ENCODE measurements at places on chromosomes 16 and 17. TPM values are rescaled to one million over a fixed set of nuclear protein-coding genes. Genes with fewer than 3 reads are reported as not detected.

DNA sequence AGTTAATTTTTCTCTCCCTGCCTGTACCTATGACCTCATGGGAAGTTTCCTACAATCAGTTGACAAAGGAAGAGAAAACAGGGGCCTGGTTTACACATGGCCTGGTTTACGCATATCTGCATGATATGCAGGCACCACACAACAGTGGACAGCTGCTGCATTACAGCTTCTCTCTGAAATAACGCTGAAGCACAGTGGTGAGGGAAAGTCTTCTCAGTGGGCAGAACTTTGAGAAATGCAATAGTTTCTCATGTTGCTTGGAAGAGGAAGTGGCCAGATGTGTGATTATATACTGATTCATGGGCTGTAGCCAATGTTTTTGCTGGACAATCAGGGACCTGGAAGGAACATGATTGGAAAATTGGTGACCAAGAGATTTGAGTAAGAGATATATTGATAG lies 324.1 kb upstream of the GOT2 start:
- H3K4me3 ChIP-seq = no peak overlapping the region
- H3K36me3 ChIP-seq = no peaks in the 10 kb centered on the region
- peaks cover 3% of the 10 kb centered on the region for H3K27me3 ChIP-seq

DNA sequence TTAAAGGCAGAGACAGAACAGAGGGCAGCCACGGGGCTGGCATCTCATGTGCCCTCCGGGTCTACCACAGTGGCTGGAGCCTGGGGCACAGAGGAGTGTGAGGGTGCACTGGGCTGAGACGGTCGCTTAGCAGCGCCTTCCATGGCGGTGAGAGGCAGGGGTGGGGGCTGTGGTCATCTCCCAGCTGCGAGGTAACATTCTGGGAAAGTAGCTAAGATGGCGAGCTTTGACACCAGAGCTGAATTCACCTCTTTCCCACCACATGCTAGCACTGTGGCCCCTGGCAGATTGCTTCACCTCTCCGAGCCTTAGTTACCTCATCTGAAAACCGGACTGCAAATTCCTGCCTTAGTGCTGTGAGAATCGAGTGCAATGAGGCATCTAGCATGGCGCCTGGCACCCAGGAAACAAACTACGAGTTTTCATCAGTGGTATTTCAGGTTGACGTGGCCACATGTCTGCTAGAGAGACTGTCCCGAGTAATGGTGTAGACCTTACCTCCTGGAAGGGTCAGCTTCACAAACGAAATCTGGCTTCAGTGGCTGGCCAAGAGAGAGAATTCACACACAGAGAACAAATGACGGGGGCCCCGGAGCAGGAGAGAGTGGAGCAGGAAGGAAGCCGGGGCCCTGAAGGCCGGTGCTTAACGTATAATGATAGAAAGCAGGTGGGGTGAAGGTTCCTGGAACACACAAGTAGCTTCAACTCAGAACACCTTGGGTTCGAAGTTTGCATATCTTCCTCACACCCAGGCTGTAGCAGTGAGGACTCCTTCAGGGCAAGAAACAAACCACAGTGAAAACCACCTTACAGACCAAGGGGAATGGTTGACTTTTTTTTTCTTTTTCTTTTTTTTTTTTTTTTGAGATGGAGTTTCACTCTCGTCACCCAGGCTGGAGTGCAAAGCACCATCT lies 63.9 kb upstream of the RPH3AL start:
- H3K27ac ChIP-seq = no peak overlapping the region
- peaks cover 10% of the 10 kb centered on the region for H3K4me1 ChIP-seq
- no peak overlapping the region for H3K4me3 ChIP-seq
- peaks cover 10% of the 10 kb centered on the region for H3K36me3 ChIP-seq
- H3K27me3 ChIP-seq = no peaks in the 10 kb centered on the region

DNA sequence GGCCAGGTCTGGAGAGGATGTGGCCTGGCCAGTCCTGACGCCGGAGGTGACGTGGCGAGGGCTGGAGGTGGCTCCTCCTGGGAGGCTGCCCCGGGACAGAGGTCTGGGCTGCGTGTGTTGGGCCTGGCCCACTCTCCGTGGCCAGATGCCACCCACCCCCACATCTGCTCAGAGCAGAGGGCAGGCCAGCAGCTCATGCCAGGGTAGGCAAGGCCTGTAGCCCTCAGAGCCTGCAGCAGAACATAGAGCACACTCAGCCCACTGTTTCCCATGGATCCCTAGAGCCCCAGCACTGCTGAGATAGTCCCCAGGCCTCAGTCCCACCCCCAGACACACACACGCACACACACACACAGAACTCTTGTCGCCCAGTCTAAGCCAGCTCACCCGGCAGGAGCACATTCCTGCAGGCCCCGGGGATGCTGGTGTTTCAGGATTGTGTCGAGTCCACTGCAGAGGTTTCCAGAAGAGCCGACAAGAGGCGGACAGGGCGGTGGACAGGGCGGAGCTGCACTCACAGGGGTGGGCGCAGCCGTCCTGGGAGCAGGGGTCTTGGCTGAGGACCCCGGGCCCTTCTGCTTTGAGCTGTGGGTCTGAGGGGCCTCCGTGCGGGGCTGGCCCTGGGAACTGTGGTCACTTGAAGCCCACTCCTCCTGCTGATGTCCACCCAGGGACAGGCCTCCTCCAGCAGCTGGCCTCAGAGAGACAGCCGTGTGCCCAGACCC lies 33.4 kb downstream of the SOX8 start:
- no peaks in the 10 kb centered on the region for H3K36me3 ChIP-seq
- peaks cover 26% of the 10 kb centered on the region for H3K4me1 ChIP-seq
- H3K27me3 ChIP-seq = no peaks in the 10 kb centered on the region
- no peak overlapping the region for H3K27ac ChIP-seq

Gene GPRC5C
- not detected for total RNA-seq

DNA sequence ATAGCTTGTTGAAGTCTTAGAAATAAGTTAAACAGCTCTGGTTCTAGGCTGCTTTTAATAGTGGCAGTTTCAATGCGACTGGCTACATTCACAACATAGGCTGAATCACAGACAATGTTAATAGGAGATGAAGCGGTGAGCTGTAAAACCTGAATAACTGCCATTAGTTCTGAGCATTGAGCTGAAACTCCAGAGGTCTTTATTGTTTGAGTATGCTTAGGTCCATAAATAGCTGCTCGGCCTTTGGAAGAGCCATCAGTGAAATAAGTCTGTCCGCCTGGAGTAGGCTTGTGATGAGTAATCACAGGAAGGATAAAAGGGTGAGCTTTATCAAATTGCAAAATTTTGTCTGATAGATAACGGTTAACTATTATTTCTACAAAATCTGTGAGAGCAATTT lies 9.4 kb upstream of the ZNF689 start:
- no peaks in the 10 kb centered on the region for H3K27me3 ChIP-seq
- H3K27ac ChIP-seq = no peak overlapping the region
- H3K4me3 ChIP-seq = no peak overlapping the region
- no peak for DNase-seq
- no peaks in the 10 kb centered on the region for H3K4me1 ChIP-seq

Gene CLEC18B
- 37.7 TPM for total RNA-seq

DNA sequence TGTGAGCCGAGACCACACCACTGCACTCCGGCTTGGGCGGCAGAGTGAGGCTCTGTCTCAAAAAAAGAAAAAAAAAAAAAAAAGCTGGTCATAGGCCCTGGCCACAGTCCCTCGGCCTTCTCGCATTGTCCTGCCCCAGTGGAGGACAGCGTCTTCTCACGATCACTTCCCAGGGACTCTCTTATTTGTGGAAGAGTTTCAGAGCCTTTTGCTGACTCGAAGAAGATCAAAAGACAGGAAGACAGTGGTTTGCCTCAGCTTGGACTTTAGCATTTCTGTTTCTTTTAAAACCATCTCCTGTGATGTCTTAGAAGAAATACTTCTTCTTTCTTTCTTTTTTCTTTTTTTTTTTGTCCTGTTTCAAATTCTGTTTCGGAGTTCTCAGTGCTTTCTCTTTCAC lies 210.0 kb downstream of the FTO start:
- peaks cover 33% of the 10 kb centered on the region for H3K4me1 ChIP-seq
- H3K27me3 ChIP-seq = no peaks in the 10 kb centered on the region
- no peak overlapping the region for H3K4me3 ChIP-seq
- no peaks in the 10 kb centered on the region for H3K36me3 ChIP-seq
- DNase-seq = no peak

Gene TBX2
- total RNA-seq = not detected

DNA sequence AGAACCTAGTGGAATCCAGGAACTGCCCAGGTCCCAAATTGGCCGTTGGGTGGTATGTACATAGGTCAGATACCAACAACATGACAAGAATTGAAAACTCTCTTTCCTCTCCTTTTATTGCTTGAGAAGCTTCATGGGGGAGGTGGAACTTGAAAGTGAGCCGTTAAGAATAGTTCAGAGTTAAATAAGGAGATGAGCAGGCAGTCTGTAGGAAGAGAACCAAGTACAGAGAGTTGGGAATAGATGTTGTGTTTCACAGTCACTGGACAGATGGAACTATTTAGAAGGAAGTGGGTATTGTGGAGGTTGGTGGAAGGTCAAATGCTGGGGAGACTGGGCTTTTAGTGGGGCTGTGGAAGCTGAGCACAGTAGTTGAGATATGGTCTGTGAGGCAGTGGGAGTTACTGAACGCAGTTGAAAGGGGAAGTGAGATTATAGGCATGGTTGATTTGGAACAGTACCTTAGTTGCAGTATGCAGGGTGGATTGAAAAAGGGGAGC lies 26.4 kb downstream of the ARHGAP44 start:
- no peak overlapping the region for H3K27ac ChIP-seq
- H3K4me3 ChIP-seq = no peak overlapping the region
- DNase-seq = no peak
- H3K36me3 ChIP-seq = no peaks in the 10 kb centered on the region
- no peaks in the 10 kb centered on the region for H3K27me3 ChIP-seq

DNA sequence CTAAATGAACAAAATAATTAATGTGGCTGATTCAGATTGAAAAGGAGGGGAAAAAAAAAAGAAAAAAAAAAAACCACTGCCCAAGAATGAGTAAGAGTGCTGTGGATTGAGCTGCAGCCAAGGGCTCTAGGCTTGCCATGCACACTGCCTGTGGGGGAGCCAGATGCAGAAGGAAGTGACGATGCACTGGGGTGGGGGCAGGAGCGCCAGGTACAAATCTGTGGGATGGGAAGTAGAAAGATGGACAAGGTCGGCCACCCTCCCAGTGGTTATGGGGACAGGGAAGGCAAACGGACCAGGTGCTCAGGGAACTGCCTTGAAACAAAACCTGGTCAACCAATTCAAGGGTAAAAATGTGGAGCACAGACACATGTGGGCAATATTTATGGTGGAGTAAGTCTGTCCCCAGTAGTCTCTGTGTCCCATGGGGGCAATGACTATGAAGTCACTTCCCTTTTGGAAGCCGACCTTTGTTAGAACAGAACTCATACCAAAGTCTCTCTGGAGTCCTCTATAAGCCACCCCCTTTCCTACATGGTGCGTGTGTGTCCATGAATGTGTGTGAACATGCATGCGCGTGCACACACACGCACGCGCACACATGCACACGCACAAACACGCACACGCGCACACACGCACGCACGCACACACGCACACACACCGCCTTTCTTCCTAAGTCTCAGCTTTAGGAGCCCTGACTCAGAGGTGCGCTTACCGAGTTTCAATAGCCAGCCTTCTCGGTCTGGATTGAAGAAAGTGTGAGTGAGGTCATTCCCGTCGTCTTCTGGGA lies 84.3 kb downstream of the CYTH1 start:
- H3K27me3 ChIP-seq = no peaks in the 10 kb centered on the region
- no peak overlapping the region for H3K4me3 ChIP-seq
- DNase-seq = peak; percentile 61
- peaks cover 16% of the 10 kb centered on the region for H3K36me3 ChIP-seq

GRCh38 chr17:40522961-40523310 lies 21.5 kb upstream of the TNS4 start:
- H3K4me3 ChIP-seq = no peak overlapping the region
- H3K27me3 ChIP-seq = no peaks in the 10 kb centered on the region
- H3K27ac ChIP-seq = no peak overlapping the region
- no peaks in the 10 kb centered on the region for H3K4me1 ChIP-seq

- H3K36me3 ChIP-seq = no peaks in the 10 kb centered on the region
- no peaks in the 10 kb centered on the region for H3K27me3 ChIP-seq
- DNase-seq = peak; percentile 35
- peaks cover 19% of the 10 kb centered on the region for H3K4me1 ChIP-seq
- H3K4me3 ChIP-seq = no peak overlapping the region
Observed at GRCh38 chr16:11410376-11411058, 65.3 kb downstream of the RMI2 start.

Gene KRTAP9-4
- total RNA-seq = not detected

DNA sequence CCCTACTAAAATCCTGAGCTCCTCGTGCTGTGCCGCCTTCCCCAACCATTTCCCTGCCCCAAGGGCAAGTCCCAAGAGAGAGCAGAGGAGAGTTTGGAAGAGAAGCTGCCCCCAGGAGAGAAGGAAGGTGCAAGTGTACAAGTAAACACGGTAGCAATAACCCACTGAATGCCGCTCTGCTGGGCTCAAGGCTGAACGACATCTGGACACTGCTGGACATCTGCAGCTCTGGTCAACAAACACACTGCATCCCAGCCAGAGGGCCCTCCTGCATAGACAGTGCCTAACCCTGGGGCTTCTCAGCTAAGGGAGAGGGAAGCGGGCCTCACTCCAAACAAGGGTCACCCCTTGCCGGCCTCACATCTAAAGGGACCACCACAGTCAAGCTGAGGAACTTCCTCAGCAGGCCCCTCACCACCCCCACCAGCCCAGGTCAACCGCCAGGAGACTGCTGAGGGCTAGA lies 12.7 kb downstream of the JUP start:
- no peaks in the 10 kb centered on the region for H3K36me3 ChIP-seq
- H3K4me1 ChIP-seq = no peaks in the 10 kb centered on the region
- H3K4me3 ChIP-seq = no peak overlapping the region

DNA sequence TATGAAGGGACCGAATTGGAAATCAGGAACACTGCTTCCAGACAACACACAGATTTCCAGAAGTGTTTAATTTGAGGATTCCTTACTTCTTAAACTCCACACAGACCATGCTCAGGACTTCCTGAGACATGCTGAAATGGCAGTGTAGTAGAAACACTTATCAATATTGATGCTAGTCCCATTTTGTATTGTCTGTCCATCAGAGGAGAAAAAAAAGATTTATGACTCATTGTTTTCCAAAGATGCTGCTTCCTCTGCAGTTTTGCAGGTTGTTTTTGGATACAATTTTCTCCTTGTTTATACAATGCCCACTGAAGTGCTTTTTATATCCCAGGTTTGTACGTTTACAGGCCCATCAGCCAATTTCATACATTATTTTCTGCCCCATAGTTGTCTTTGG lies 68.3 kb upstream of the TANC2 start:
- no peaks in the 10 kb centered on the region for H3K4me1 ChIP-seq
- H3K4me3 ChIP-seq = no peak overlapping the region

Gene NXPH3
- 0.46 TPM for total RNA-seq

- no peaks in the 10 kb centered on the region for H3K36me3 ChIP-seq
- no peaks in the 10 kb centered on the region for H3K27me3 ChIP-seq
- no peaks in the 10 kb centered on the region for H3K4me1 ChIP-seq
Observed at GRCh38 chr16:62224646-62225209, 188.5 kb upstream of the CDH8 start.

- no peak for DNase-seq
- no peaks in the 10 kb centered on the region for H3K27me3 ChIP-seq
- no peak overlapping the region for H3K4me3 ChIP-seq
- H3K4me1 ChIP-seq = no peaks in the 10 kb centered on the region
Observed at GRCh38 chr16:8739989-8740704, 57.3 kb downstream of the TMEM186 start.

GRCh38 chr16:68272507-68273209 lies 8.3 kb downstream of the SLC7A6 start:
- H3K36me3 ChIP-seq = peaks cover 4% of the 10 kb centered on the region
- DNase-seq = no peak
- H3K27ac ChIP-seq = no peak overlapping the region
- no peaks in the 10 kb centered on the region for H3K27me3 ChIP-seq

- no peaks in the 10 kb centered on the region for H3K27me3 ChIP-seq
- H3K36me3 ChIP-seq = no peaks in the 10 kb centered on the region
- no peak overlapping the region for H3K27ac ChIP-seq
- H3K4me3 ChIP-seq = no peak overlapping the region
- DNase-seq = no peak
Observed at GRCh38 chr16:74720579-74720978, 19.9 kb upstream of the MLKL start.

Measured in A673 (cell line).